ENCODE measurements at places on chromosomes 4 and X.

GRCh38 chr4:151667048-151667447, 93.8 kb downstream of the GATB start:
- no peak for DNase-seq

DNA sequence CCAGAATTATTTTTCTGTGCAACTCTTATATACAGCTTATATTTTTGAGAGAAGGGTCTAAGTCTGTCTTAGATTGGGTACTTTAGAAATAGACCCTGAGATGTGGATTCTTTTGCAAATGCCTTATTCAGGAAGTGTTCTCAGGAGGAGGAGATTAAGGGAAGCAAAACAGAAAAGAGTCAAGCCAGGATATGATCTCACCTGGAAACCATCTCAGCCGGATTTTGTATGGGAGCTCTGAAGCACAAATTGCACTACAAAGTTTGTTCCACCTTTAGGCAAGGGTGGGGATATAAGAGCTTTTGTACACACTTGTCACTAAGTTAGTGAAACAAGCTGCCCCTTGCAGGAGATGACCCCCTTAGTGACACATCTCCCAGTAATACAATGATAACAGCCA, 121.2 kb upstream of the GRPR start:
- no peak for DNase-seq

GRCh38 chr4:112560084-112560483, 44.1 kb upstream of the NEUROG2 start:
- DNase-seq, result no peak

DNA sequence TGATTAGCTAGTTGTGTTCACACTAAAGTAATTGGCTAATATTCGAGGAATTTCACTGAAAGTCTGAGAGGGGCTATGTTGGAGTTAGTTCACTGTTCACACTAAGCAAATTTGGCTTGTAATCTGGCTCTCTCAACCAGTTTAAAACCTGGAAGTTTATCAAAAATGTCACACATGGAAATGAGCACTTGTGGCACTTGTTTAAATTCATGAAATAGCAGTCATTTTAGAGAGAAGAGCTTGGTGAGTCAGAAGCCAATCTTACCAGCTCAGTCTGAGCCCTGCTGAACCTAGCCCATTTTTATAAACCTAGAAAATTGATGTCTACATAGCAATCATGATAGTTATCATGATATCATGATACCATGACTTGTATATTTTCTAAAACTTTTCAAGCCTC, 90.7 kb upstream of the JADE1 start:
- DNase-seq, result no peak

DNA sequence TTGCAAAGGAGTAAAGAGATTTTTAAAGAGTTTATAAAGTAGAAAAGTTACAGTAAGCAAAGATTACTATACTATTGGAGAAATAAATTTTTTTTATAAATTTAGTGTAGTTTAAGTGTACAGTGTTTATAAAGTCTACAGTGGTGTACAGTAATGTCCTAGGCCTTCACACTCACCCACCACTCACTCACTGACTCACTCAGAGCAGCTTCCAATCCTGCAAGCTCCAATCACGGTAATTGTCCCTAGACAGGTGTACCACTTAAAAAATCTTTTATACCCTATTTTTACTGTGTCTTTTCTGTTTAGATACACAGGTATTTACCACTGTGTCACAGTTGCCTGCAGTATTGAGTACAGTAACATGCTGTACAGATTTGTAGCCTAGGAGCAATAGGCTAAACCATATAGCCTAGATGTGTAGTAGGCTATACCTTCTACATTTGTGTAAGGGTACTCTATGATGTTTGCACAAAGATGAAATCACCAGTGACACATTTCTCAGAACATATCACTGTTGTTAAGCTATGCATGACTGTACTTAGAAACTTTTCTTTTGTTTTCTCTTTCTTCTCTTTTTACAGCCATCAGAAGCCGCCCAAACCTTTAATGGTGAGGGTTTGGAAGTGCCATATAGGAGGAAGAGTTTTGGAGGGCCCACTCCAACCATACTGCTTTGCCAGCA, 11.8 kb upstream of the SH3RF1 start:
- DNase-seq, result no peak

GRCh38 chr4:54228056-54228527, 1.0 kb upstream of the PDGFRA start:
- DNase-seq, result no peak

- no peak for DNase-seq
Observed at GRCh38 chrX:19864736-19865135, 22.7 kb downstream of the SH3KBP1 start.

DNA sequence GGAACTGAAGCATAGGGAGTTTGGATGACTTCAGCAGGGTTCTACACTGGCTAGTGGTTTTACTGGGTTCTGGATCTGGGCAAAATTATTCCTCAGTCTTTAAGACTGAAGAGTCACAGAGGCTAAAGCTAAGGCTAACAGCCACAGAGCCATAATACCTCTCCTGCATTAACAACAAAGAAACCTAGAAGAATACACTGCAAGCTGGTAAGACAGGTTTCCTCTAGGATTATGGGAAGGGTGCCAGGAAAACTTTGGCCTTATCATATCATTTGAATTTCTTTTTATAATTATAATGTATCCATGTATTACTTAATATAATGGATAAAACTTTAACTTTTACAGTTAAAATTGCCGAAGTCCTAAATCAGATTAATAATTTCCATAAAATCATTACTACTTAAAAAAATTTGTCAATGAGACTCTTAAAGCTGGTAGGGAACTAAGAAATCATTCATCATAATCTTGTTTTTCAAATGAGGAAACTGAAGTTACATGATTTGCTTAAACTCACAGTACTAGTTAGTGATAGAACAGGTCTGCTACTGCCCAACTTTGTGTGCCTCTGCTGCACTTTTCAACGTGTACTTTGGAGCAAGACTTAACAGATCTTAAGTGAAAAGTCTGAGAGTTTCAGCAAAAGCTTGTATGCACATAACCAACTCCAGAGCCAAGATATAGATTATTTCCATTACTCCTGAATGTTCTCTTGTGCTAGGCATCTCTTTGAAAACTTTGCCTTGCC, 24.2 kb upstream of the PGRMC2 start:
- no peak for DNase-seq

DNA sequence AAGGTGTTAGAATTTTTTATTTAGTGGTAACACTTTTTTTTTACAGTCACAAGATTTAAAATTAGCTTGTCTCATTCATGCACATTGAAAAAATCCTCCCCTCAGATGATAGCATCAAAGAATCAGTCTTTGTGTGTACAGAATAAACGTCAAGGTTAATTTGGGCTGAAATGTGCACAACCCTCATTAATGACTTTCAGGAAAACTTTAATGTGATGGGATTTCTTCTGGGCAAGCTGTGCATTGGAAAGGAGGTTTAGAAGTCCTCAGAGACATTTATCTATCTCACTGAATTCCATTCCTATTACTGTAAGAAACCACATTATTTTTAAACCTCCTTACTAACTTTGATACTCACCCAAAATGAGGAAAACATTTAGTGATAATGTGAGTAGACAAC, 88.2 kb upstream of the TECRL start:
- DNase-seq, result no peak

- no peak for DNase-seq
Observed at GRCh38 chr4:23966725-23967124, 76.9 kb upstream of the PPARGC1A start.

DNA sequence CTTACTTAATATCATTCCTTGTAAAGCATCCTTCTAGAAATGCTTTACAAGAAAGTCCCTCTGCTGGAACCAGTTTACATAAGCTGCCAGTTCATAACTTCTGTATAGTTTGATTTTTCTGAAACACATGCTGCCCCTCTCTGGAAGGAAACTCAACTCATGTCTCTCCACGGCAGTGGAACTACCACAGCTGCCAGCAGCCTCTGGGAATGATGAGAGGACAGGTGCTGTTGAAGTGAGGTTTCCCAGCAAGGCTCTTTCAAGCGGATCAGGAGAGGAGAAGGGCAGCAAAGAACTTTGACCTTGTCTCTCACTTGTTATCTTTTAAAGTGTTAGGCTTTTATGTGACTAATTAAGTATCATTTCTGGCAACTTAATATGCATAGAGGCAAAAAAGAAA, 7.3 kb downstream of the GRPR start:
- DNase-seq, result no peak

DNA sequence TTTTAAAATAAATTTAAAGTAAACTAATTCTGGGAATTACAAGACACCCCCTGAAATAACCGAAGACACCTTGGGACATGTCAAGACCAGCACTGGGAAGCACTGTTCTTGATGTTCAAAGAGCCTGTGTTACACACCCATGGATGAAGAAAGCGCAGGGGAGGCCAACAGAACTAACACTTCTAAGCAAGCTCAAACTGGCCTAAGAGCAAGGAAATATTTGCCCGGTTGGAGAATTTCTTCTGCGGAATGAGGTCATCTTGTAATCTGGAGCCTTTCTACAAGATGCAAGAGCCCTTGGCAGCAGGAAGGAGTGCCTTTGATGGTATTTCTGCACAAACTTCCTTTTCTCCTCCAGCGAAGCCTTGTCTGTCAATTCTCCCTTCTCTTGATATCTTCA, 9.3 kb upstream of the EFHC2 start:
- no peak for DNase-seq

- no peak for DNase-seq
Observed at GRCh38 chr4:123399627-123400358, 3.2 kb downstream of the SPRY1 start.

- no peak for DNase-seq
Observed at GRCh38 chrX:124764354-124764753, 418.0 kb downstream of the SH2D1A start.

GRCh38 chrX:132127743-132128142, at the start of gene FRMD7:
Gene FRMD7 (minus strand): TSS chrX:132128020. CDS start chrX:132127844, 176 bp downstream.
- DNase-seq, result no peak

DNA sequence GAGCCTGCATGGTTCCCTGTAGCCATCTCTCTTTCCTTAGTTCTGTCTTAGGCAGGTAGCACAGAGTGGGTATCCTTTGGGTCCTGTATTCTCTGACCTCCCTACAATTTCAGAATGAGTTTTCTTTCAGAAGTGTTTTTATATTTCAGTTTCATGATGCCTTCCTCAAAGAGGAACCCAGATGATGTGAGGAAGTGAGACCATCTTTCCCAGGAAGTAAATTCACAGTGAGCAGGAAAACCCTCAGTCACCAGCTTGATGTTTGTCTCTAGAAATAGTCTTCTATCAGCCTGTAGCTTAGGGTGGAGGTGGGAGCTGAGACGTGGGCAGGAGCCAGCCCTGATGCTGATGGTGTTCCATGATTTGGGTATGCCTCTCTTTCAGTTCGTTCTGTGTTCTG, 16.9 kb downstream of the PLAC1 start:
- DNase-seq, result no peak

DNA sequence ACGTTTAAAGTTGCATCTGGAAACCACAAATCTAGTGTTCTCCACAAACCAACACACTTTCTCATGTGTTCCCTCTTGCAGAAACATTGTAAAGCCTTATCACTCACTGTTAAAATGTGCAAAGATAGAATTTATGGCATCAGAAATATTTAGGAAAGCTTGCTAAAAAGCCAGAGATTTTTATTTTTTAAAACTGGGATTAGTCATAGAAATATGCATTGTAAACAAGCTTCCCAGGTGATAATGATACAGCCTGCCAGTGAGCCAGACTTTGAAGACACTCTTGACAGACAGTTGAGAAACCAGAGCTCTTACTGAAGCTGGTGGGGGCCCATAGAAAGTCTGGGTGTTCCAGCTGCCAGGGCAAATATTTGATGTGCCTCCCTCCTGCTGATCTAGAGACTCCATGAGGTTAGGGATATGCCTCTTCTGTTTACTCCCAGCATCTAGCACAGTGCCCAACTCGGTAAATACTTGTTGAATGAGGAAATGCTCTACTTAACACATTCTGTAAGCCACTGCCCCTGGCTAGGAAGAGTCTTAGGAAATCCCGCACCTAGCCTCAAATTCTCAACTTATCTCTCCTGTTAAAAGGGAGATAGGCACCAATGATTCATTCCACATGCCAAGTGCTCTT, 179.0 kb upstream of the RASGEF1B start:
- no peak for DNase-seq

- no peak for DNase-seq
Observed at GRCh38 chr4:150518559-150518958, 63.4 kb upstream of the MAB21L2 start.

DNA sequence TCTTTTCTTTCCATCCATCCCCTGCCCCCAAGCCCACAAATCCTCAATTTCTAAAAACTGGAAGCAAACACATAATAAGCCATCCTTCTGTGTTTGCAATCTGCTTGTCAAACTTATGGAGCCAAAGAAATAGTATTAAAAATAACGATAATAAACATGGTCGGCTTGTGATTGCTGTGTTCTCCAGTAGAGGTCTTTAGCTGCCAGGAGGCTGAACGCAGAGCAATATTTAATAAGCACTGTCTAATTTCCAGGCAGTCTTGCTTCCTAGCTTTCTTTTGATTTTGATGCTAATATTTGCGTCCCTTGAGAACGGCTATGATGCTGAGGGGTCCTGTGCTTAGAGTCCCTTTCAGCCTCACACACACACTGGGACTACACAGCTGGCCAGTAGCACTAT, 3.2 kb upstream of the HELT start:
- no peak for DNase-seq

- DNase-seq, result no peak
Observed at GRCh38 chr4:1770245-1770644, 22.8 kb upstream of the FGFR3 start.

GRCh38 chrX:116384406-116384954, 51.9 kb upstream of the SLC6A14 start:
- no peak for DNase-seq

- no peak for DNase-seq
Observed at GRCh38 chr4:5266991-5267390, 215.7 kb downstream of the STK32B start.

GRCh38 chr4:114237997-114238396, 258.6 kb upstream of the ARSJ start:
- no peak for DNase-seq

GRCh38 chr4:7890635-7891393, 48.8 kb downstream of the AFAP1 start:
- DNase-seq, result no peak

- no peak for DNase-seq
Observed at GRCh38 chrX:40550066-40550465, 30.7 kb upstream of the ATP6AP2 start.

DNA sequence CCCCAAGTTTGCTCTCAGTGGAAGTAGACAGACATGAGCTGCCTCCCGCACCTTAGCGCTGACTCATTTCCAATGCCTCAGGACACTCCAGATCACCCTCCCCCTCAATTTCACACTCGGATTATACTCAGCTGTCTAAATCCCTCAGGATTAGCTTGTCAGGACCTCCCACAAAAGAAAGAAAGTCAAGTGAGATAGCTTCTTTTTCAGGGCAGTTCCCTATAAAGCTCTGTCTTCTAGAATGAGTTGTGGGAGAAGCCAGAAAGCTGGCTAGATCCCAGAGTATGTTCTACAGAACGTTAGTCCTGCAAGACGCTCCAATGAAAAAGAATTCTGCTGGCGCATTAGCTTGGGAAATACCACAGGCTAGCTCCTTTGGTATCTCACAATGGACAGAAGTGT, 51.2 kb upstream of the MTNR1A start:
- no peak for DNase-seq

DNA sequence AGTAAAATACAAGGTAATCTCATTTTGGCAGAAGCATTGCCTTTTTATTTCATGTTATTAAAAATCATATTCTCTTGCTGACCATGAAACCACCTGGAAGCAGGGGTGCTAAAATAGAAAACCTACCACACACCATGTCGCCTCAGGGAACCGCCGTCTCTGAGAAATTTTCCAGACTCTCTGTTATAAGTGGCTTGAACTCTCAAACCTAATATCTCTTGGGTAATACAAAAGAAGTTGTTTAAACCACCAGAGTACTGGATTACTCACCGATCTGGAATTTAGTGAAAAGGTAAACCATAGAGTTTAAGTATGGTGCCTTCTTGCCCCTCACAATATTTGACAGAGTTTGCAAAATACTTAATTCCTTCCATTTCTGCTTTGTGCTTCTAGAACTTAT, 27.7 kb downstream of the ENPP6 start:
- no peak for DNase-seq

All from stimulated activated CD8-positive, alpha-beta memory T cell treated with anti-CD3 and anti-CD28 coated beads, Interleukin-7, amount 100 ng/mL, for 4 hours (primary cell).